GOT3 (cell line): ENCODE measurements at places on chromosomes 16 and 17.

DNA sequence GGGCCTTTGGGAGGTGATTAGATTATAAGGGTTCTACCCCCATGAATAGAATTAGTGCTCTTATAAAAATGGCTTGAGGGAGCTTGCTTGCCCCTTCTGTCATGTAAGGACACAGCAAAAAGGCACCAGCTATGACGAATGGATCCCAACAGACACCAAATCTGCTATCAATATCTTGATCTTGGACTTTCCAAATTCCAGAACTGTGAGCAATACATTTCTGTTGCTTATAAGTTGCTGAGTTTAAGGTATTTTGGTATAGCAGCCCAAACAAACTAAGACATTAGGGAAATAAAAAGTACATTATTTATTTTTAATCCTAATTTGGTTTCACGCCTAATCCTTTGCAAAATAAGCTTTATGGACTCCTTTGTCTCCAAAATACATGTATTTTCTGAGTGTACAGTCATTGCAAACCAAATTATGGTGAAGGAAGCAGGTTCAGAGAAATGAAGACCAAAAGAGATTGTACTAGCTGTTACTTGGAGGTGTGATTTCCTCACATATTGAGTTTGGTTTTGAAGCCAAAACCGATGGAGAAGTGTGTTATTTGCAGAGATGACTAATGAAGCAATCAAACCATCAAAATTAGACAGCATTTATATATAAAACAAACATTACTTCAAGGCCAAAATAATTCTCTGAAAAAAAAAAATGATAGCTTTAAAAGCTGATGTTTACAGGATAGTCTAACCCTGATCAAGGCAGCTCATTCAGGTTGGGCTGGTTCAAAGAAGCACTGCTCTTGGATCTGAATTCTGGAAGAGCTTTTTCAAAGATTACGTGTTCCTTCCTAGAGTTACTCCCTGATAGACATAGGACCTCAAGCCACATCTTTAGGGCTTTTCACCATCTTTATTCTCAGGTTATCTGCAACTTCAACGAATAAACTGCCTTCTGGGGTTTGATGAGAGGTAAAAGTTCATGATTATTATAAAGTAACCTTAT, 71.6 kb downstream of the MYO1D start:
- DNase-seq, result no peak

DNA sequence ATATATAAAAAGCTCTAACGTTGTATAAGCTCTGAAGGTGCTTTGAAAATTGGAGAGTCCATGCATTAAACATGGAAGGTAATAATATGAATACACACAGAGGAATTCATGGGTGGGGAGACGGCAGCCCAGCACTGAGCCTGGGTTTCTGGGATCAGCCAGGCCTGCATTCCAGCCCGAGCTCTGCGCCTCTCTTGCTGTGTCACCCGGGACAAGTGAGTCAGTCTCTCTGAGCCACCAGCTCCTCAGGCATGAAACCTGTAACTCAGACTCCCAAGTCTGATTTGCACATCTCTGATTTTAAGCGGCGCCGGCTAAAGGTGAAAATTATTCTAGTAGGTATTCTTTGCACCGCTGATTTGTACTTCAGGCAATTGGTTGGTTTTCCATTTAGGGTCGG, 238.8 kb downstream of the MRTFB start:
- no peak for DNase-seq

- no peak for DNase-seq
These were observed 185.1 kb downstream of the RPTOR start for GRCh38 chr17:80729761-80730160.

GRCh38 chr17:8176197-8176940, at the start of gene TMEM107:
Gene TMEM107 (minus strand): TSS chr17:8176380. CDS start chr17:8176286, 94 bp downstream.
- peak; percentile 44 for DNase-seq
